NCI-H524 (cell line): ENCODE measurements at places on chromosomes 5 and 9.

- DNase-seq, result no peak
Measured at GRCh38 chr9:134297083-134297410, 29.2 kb upstream of the RXRA start.

DNA sequence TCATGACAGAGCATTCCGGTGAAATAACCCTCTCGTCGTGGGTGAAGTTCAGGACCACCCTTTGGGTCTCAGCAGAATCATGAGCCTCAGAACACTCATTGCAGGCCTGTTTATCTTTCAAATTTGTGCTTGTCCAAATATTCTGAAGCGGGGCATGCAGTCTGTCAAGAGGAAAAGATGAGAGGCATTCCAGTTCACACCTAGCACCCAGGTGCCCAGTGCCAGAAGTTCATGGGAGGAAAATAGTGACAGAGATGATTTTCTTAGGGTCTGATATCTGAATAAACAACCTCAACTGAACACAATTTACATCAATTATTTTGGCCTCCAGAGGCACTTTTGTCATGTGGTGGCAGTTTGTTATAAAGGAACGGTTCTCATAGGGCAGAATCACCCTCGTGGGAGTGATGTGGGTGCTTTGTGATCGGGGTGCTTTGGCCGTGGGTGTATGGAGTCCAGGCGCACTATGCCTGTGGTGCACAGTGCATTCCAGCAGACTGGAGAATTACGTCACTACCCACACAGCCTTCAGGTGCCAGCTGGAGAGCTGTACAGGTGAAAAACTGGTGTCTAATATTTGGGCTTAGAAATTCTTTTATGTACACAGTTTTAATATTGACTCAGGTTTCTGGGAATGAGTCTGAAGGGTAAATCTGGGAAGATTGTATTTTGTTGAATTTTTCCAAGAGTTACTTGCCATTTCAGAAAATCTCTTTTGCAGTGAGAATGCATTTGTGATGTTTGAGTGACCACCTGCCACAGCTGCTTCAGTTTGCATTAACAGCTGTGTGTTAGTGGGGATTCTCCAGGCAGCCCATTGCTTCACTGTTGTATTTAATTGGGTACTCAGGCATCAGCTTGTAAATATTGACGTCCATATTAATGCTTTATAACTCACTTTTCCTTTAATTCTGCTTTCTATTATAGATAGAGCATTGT lies 289.3 kb downstream of the FANCC start:
- peak; percentile 25 for DNase-seq

DNA sequence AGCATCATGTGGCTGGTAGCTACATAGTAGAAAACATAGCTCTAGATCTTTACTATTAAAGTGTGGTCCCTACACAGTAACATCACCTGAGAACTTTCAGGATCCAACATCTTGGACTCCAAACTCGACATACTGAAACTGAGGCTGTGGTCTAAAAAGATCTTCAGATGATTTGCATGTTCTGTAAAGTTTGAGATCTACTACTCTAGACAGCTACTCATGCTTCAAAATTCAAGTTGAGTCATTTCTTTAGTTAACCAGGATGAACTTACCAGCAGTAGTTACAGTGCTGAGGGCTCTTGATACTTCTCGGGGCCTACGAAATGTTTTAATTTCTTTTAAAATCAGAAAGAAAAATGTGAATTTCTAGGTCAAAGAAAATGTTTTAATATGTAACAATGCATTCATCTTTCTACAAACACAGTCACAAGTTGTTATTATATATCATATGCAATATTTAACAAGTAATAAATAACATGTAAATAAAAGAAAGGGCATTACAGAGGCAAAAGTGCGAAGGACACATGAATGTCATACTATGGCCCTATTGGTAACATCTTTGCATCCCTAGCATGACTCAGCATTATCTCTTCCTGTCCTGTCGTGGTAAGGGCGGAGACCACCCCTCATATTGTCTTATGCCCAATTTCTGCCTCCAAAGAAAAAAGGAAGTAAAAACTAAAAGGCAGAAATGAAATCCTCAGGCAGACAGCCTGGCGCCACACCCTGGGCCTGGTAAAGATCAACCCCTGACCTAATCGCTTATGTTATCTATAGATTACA lies 563.9 kb upstream of the TLE4 start:
- no peak for DNase-seq

- DNase-seq, result no peak
Measured at GRCh38 chr9:124285490-124285889, 27.7 kb downstream of the NEK6 start.

DNA sequence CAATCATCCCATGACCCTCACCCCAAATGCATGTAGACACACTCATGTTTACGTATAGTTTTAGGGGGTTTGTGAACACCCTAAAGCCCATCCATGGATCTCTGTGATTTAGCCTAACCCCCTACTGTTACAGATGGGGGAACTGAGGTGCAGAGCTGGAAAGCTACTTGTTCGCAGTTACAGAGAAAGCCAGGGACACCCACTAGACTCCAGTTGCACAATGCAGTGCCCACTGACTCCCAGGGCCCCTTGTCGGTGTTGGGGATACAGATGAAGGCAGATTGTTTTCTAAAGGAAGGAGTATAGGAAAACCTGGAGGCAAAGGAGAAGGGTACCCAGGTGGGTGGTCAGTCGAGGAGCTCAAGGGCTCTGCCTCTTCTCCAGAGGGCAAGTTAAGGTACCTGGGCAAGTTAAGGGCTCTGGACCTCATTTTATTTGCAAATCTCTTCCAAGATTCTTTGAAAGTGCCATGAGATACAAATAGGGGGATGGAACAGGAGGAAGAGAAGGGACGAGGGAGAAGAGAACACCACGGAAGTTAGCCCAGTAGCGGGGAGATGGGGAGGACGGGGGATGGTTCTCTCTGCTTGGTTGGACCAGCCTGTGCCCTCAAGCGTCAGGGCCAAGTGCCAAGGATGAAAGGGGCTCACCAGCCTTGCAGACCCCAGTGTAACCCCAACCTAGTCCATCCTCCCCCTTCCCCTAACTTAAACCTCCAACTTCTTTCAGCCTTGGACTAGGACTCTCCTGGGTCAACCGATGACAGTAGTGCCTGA lies 958 bp downstream of the MYOZ3 start:
- DNase-seq, result no peak

DNA sequence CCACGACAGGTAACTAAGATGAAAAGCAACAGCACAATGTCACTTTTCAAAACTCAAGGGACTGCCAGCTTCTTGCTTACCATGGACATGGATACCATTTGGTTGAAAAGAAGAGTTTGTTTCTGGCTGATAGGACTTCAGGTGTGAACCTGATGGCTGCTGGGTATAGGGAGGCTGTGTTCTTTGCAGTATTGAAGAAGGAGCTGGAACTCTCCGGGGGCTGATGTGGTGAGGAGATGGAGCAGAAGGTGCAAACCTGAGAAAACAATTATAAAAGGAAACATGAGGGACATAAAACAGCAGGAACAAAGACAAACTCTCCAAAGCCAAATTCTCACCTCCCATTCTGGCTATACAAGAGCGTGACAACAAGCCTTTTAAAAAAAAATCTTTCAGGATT lies 330.1 kb upstream of the RFX3 start:
- no peak for DNase-seq

DNA sequence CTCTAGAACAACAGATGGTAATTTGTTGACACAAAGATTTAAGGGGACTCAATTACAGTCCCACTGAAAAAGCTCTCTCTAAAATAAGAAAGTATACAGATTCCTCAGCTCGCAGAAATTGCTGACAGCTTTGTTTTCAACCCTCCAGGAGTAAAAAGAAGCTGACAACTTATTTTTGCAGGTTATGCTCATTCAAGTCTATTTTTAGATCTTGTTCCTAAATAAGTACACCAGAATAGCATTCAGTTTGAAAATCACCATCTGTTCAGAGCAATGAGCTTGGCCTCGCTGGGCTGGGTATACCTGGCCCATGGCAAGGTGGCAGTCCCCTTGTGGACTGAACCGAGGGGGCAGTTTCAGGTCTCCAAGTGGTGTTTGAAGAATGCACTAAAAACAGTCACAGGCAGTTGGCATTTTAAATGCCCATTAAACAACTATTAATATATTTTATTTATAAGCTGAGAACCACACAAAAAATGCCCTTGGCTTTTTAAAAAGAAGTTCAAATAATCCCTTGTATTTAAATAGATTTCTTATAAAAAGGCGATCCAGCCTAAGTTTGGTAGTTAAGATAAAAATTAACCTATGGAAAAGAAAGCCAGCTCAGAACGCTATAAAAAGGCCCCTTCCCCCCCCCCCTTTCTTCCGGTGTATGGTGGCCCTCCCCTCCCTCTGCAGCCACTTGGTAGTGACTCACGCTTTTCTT lies 169.2 kb downstream of the AUH start:
- peak; percentile 94 for DNase-seq

DNA sequence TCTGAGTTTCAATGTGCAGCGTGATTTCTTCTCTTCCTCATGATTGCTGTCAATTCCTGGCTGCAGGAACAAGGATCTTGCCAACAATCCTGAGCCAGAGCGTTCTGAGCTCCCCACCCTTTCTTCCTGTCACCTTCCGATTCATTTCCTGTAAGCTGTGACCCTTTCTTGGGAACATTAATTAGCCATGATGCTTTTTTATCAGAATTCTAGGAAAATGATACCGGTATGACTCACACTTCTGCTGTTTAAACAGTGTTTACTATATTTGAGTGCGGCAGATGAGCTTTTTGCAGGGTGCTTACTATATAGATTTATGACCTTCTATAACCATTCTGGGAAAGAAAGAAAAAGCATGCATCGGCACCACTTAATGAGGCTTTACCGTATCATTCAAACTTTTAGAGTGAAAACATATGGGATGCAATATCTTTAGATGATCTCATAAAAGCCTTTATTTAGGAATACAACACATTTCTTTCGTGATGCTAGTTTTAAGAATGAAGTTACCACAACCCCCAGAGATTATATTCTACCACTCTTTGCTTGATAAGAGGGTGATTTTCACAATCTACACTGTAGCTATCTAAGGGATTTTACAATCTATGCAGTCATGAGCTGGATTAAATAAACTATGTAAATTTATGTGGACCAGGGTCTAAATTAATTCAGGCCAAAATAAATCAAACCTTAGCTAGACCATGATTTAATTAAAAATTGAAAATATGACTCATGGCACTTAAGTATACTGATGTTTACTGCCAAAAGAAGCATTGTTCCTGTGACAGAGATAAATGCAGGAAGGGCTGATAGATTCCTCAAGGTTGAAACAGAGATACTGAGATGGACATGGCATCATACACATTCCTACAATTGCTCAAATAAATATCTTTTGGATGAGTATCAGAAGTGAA lies 38.0 kb upstream of the OSMR start:
- DNase-seq, result no peak

GRCh38 chr9:126613651-126614050 lies at the start of gene LMX1B:
TSS of gene LMX1B (plus strand) at chr9:126613928. CDS start at chr9:126614450, 522 bp downstream.
- DNase-seq, result peak; percentile 63

GRCh38 chr9:87181670-87182069 lies 234.4 kb upstream of the GAS1 start:
- DNase-seq, result no peak

DNA sequence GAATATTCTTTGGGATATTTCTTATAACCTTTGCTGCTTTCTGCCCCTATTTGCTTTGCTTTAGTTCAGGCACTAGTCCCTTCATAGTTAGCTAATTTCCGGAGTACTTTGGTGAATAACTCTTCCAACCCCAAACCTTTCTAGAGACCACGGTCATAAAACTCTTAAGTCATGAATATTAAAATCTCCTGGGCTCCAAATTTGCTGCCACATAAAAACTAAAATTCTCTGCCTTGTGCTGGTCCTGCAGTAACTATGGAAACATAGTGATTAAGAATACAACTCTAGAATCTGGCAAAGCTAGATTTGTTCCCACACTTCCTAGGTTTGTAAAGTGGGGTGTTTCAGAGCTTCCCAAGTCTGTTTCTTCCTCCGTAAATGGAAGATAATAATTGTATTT lies 10.0 kb upstream of the ACTBL2 start:
- DNase-seq, result no peak

GRCh38 chr5:139670369-139671095 lies 22.4 kb downstream of the CXXC5 start:
- no peak for DNase-seq

DNA sequence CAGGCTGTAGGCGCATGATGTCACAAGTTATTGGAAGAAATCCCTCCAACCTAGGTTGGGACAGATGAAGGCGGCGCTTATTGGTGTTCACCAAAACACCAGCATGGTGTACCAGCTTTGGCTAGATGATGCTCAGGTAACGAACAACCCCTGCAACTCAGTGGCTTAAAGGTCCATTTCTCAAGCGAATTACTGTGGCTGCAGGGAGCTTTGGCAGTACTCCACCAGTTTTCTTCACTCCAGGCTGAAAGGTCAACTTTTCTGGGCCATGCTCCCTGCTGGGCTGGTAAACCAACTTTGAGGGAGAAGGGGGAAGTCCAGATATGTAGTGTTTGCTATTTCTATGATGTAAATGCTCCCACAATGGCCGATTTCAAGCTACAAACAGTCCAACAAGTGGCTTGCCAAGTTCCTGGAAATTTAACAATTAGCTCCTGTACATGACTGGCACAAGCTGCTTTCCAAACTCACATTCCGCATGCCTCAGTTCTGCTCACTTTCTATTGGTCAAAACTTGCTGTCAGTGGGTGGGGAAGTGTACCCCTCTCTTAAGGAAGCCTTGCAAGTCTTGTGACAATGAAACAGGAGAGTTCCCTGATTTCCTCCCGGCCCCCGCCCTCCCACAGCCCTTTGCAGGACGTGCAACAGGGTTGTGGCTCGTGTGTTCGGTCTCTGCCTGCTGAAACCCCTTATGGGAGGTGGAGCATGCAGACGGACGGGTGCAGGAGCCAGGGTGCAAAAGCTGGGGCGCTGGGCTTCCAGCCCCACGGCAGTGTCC lies 588 bp upstream of the ZBED3 start:
- no peak for DNase-seq

- no peak for DNase-seq
Measured at GRCh38 chr5:79413112-79413511, 100.8 kb downstream of the HOMER1 start.

DNA sequence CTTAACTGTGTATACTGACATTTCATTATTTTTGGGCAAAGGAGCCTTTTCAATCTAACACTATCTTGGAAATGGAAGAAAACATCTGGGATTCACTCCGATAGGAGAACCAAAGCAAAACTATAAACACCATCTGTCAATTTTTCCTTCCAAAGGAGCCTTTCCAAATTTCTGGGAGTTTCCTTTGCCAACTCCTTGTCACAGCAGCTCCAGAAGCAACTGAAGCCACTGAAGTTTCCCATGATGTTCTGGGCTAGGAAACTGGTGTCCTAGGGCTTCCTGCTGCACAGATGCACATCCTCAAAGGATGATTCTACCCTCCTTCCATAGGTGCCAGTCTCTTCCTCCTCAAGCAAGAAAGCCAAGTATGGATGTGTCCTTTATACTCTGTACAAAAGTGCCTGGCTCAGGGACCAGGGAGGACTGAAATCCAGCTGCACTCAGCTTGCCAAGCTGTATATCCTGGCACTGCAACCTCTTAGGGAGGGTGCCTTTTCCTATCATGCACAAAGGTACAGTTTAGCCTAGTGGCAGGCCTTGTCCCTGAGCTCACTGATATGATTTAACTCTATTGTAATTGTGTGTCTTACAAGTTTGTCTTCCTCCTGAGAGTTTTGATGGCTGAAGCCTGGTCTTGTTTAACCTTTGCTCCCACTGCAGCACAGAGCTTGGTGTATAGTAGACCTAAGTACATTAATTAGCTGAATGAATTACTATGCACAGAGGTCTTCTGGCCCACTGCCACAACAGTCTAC lies 8.4 kb upstream of the UBAP1 start:
- DNase-seq, result peak; percentile 28
